IPS DF 19.7 (cell line): ENCODE measurements at places on chromosomes 7 and 10.

DNA sequence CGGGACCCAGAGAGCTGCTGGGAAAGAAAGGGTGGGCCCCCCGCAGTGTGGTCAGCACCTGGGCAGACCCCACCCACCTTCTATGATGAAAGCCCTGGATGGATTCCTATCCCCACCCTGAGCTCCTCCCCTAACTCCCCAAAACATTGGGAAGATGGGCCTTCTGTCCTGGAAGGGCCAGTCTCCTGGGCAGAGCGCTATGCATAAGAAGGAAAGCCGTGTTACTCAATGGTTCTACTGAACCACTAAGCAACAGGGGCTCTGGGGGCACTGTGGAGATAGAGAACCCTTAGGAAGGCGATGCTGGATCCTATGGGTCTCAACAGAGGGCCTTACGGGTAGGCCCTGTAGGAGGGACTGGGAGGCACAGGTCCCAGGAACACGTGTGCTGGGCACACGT lies 30.7 kb upstream of the INSIG1 start:
- DNase-seq, result no peak

DNA sequence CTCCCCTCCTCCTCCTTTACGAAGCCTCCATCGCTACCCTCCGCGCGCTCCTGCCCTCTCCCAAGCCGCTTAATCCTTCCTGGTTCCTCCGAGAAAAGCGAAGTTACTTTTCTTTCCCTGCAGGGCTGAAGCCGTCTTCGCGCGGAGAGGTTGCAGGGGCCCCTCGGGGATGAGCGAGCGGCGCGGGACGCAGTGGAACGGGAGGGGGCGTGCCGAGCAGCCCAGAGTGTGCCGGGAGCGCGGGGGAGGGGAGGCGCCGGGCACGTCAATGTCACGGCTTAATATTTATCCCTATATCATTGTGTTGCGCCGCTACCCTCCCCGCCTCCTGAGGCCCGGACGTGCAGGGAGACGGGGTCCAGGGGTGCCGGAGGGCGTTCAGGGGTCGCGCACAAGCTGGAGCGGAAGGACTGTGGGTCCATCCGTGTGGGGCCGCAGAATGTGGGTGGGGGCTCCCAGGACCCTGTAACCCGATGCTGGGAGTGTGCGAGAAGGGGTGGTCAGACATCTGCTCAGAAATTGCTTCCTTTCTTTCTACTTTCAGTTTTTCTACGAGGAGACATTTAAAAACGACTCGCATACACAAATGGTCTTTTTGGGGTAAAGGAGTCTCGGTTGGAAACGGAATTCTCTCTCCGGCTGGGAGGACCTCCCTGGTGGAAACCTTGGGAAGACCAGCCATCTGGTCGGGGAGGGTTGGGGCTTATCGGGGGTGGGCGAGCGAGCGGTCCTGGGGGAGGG lies 2.4 kb downstream of the CDK6 start:
- DNase-seq, result no peak

- no peak for DNase-seq
Measured at GRCh38 chr7:82507365-82507975, 63.9 kb upstream of the CACNA2D1 start.

DNA sequence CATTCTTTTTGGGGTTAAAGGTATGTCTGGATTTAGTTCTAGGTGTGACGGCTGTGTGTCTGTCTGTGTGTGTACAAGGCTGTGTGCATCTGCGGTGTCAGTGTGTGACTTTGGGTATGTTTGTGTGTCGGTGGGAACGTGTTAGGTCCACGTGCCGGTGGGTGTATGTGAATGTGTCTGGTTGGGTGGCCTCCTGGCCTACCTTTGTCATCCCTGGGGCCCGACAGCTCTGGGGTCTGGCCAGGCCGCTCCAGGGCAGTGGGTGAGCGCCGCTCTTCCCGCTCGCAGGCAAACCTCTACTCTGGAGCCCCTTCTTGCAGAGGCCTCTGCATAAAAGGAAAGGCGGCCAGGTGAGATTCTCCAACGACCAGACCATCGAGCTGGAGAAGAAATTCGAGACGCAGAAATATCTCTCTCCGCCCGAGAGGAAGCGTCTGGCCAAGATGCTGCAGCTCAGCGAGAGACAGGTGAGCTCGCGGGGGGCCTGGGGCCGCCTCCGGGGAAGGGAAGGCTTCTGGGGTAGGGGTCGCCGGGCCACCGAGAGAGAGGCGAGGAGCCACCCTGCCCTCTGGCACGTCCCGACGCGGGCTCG lies 2.4 kb downstream of the HHEX start:
- DNase-seq, result no peak

DNA sequence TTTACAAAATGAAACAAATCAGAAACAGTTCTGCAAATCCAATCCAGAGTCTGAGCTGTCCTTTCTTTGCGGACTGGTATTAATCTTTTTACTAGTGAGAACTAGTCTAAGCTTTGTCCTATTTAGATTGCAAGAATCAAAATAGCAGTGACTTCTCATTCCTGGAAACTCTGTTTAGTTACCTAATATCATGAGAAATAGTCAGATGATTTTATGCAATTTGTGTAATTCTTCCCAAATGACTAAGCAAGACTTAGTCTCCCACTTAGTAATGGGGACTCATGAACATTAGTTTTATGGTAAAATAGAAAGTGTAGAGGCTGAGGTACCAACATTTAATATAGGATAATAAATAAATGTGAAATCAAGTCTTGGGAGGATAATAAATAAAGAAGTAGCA lies 341.3 kb downstream of the DNAJB9 start:
- no peak for DNase-seq

DNA sequence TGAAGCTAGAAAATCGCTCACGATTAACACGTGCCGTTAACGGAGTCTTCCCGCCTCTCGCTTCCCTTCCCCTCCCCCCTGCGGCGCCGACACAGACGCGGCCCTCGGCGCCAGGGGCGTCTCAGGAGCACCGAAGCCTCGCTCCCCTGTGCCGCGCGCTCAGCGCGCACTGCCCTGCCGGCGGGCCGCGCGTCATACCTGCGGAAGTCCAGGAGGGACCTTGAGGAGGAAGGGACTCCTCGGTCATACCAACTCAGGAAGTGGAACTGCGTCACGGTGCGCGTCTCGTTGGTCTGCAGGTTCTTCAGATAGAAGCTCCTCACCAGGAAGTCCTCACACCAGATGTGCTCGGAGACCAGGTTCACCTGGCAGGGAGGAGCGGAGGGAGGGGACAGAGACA lies 239.6 kb downstream of the DNAJB6 start:
- no peak for DNase-seq

- no peak for DNase-seq
Measured at GRCh38 chr7:110001254-110001938, 1089.5 kb upstream of the LRRN3 start.

DNA sequence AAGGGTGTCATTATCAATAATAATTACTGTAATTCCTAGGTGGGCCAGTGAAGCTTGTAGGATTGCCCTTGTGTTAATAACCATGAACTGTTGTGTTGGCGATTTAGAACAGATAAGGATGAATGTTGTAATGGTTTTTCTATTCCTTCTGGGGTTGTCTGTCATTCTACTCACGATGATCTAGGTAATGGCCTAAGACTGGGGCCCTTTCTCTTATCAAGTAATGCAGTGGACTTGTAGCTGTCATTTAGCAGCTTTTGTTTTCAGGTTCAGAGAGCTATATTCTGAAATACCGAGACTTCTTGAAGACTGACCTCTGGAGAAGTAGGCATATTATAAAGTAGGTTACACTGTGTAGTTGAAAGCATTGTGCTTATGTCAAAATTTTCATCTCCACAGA lies 110.2 kb downstream of the TAF3 start:
- no peak for DNase-seq

DNA sequence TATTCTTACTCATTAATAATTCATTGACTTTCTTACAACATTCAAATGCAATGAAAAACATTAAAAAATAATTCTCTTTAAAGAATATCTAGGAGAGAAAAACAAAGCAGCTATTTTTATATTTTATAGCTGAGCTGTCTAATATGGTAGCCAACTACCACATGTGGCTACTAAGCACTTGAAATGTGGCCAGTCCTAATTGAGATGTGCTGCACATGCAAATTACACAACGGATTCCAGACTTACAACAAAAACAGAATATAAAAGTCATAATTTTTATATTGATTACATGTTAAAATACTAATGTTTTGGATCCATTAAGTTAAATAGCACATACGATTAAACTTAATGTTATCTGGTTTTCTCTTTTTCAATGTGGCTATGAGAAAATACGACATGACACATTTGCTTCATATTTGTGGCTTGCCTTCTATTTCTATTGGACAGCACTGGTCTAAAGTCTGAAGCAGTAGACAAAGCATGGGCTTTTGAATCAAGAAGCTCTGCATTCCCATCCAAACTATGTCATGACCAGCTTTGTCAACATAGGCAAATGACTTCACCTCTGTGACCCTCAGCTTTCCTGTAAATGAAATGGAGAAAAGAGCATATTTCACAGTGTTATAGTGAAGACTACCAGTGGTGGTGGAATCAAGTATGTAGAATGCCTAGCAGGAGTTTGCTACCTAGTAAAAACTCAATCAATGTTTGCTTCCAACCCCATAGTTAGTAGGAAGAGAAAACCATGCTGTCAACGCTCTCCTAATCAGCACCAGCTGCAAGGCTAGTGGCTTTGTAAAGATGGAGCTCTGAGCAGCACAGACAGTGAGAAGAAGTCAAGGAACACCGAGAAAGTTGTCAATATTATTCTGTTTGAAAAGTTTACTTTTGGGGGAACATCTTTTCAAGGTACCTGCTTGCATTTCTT lies 37.1 kb upstream of the GDF10 start:
- DNase-seq, result no peak

DNA sequence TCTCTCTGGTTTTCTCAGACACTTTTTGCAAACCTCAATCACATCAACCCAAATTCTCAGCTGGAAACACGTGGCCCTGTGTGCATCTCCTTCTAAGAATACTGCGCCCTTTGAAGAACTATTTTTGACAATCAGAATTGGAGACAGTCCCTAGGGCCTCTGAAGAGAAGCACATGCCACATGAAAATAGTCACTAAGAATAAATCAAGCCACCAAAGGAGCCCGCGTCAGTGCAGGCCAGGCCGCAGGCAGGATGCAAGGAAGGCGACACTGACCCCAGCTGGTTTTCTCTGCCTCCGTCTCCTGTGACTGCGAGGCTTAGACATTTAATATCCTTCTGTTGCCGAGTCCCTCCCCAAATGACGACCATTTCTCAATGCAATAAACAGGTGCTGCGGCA lies 88.0 kb upstream of the ADAM12 start:
- DNase-seq, result no peak

- no peak for DNase-seq
Measured at GRCh38 chr10:43818687-43819086, 170.0 kb upstream of the ZNF32 start.

GRCh38 chr7:103686064-103686463 lies 240.1 kb upstream of the SLC26A5 start:
- DNase-seq, result no peak

DNA sequence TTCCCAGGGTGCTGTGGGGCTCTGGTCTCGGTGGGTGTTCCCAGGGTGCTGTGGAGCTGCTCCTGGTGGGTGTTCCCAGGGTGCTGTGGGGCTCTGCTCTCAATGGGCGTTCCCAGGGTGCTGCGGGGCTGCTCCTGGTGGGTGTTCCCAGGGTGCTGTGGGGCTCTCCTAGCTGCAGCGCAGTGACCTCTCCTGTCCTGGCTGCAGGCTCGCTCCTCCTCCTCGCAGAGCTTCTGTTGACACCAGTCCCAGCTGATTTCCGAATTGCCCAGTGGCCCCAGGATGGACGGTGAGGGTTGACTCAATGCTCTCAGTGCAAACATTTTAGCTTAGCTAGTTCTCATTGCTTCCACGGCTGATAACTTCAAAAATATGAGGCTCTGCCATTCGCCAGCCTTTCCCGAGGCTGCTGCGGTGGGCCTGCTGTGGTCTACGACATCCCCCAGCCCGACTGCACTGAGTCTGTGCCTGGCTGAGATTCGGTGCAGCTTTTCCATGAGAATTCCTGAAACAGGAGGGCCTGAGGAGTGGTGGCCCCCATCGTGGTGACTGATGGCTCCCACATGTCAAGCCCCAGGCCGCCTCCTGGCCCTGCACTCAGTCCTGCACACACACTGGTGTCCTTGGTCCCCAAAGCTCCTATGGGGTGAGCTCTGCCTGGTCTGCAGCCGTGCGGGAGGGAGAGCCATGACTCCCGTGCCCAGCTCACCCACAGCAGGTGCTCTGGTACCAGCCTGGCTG lies 58.3 kb upstream of the NKX6-2 start:
- DNase-seq, result no peak

- no peak for DNase-seq
Measured at GRCh38 chr7:10439027-10439426, 534.6 kb upstream of the PHF14 start.

DNA sequence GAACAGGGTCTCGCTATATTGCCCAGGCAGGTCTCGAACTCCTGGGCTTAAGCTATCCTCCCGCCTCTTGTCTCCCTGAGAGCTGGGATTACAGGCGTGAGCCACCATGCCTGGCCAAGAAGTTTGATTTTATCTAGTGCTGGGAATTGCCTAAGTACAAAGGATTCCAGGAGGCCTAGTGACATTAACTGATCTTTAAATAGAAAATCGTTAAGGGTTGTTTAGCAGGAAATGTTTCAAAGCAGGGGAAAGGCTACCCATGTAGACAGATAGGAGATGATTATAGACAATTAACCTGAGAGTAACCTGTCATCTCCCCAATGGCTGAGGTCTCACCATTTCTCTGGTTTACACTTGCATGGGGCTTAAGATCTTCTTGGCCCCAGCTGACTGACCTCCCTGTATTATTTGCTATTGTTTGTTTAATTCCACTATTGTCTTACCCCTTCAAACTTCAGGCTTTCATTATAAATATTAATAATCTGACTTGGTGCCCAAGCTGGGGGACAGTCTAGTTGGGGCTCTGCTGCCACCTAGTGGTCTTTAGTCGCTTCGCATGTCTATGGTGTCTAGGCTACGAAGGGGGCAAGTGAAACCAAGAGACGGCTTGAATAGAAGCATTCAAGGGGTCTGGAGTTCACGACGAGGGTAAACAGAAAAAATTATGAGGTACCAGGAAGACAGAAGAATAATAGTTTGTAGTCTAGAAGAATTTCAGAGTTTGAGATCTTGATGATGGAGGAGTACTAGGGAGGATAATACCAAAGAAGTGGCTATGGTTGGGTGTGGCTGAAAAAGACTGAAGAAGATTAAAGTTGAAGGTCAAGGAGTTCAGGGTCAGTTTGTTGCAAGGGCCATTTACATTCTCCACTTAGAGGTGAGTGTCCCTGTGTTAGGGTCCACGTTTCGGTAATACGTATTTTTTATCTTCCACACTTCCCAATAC lies 40.4 kb upstream of the BPGM start:
- DNase-seq, result no peak

GRCh38 chr7:29561271-29561670 lies 2.4 kb upstream of the PRR15 start:
- no peak for DNase-seq

- DNase-seq, result no peak
Measured at GRCh38 chr10:44177610-44178009, 207.3 kb downstream of the CXCL12 start.

GRCh38 chr7:154338701-154339506 lies 286.7 kb downstream of the DPP6 start:
- no peak for DNase-seq

DNA sequence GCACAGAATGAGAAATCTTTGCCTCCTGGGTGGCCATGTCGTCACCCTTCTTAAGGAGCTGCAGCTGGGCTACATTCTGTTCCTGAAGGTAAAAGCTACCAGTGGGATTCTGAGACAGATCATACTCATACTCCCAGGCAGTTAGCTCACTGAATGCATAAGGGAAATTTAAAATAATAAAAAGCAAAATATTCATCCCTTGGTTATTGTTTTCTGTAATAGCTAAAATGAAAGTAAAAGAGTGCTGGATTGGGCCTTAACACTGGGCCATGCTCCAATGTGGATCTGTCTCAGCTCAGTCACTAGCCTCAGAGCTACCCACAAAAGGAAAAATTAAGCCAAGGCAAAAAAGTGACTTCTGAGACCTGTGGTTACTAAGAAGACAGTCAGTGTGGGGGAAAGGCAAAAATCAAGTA lies 8.9 kb upstream of the DYNC2I1 start:
- no peak for DNase-seq

GRCh38 chr10:97063271-97063982 lies 122.3 kb downstream of the SLIT1 start:
- DNase-seq, result no peak
